CD8-positive, alpha-beta memory T cell (primary cell): ENCODE measurements at places on chromosomes 3 and 15. TPM values are rescaled to one million over a fixed set of nuclear protein-coding genes. Genes with fewer than 3 reads are reported as not detected.

GRCh38 chr3:118435851-118436350, 598.7 kb downstream of the IGSF11 start:
- DNase-seq: no peak

The SLC28A1 gene
- not detected for total RNA-seq

The DNAH12 gene
- 0.13 TPM for total RNA-seq

The APOD gene
- total RNA-seq: 0.20 TPM

The SMARCC1 gene
- 107 TPM for total RNA-seq
